Natural killer cell treated with Interleukin-12 subunit alpha and Interleukin-12 subunit beta and Interleukin-15 and Interleukin-18, amount 100 ng/mL, for 72 hours (primary cell): ENCODE measurements at places on chromosomes 5 and 9.

DNA sequence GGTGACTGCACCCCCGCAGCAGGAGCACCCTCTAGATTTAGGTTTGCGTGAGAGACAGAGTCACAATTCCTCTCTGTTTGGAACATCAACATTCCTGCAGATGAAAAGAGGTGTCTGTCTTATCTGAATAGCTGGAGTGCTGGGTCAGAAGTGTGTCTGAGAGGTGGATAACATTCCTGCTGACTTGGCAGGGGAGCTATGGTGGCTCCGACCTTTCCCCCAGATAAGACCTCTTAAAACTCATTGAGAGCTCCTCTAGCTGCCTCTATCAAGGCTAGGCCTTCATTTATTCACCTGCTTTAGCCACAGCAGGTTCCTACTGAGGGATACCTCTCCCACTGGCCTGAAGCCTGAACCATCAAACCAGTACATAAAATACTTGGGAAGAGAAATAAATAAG lies 615.5 kb downstream of the LRRC70 start:
- no peak for DNase-seq

- DNase-seq = no peak
Measured at GRCh38 chr5:127695346-127695745, 7.8 kb upstream of the CCDC192 start.

DNA sequence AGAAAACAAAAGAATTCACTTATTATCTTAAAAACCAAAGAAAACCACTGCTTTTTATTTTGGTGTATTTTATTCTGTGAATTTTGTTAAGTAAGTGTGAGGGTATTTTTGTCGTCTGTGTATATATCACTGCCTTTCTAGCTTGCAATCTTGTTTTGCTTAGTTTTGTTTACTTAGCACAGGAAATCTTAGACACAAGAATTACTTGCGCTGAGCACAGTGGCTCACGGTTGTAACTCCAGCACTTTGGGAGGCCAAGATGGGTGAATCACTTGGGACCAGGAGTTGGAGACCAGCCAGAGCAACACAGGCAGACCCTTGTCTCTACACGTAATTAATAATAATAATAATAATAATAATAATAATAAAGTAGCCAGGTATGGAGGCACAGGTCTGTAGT lies 230.3 kb downstream of the PAPPA start:
- no peak for DNase-seq

- DNase-seq = no peak
Measured at GRCh38 chr5:54469622-54470021, 14.1 kb downstream of the HSPB3 start.

DNA sequence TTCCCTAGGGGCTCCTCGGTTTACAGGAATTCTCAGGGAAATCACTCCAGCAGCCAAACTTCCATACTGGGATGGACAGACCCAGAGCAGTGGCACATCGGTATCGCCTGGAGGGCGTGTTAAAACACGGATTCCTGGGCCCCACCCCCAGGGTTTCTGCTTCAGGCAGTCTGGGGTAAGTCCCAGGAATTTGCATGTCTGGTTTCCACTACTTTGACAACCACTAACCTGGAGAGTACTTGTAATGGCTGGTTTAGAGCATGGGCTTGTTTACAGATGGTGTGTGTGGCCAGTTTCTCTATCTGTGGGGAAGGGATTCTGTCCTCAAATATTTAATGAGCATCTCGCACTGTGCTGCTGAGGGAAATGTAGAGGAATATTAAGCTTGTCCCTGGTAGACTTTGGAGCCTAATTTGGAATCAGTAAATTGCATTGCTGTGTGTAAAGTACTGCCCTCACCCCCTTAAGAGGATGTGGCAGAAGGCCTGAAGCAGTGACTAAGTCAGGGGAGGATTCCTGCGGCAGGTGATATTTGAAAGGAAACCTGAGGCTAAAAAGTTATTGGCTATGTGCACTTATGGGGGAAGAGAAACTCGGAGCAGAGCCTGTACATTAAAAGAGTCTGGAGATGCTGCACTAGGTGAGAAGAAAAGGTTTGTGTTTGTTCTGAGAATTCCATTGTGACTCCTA lies 18.6 kb upstream of the TJP2 start:
- no peak for DNase-seq

DNA sequence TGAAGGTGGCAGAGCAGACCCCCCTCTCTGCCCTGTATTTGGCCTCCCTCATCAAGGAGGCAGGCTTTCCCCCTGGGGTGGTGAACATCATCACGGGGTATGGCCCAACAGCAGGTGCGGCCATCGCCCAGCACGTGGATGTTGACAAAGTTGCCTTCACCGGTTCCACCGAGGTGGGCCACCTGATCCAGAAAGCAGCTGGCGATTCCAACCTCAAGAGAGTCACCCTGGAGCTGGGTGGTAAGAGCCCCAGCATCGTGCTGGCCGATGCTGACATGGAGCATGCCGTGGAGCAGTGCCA lies 3.8 kb downstream of the ALDH1B1 start:
- no peak for DNase-seq
